Non-pigmented ciliary epithelial cell (primary cell): ENCODE measurements at places on chromosomes 12 and 14.

DNA sequence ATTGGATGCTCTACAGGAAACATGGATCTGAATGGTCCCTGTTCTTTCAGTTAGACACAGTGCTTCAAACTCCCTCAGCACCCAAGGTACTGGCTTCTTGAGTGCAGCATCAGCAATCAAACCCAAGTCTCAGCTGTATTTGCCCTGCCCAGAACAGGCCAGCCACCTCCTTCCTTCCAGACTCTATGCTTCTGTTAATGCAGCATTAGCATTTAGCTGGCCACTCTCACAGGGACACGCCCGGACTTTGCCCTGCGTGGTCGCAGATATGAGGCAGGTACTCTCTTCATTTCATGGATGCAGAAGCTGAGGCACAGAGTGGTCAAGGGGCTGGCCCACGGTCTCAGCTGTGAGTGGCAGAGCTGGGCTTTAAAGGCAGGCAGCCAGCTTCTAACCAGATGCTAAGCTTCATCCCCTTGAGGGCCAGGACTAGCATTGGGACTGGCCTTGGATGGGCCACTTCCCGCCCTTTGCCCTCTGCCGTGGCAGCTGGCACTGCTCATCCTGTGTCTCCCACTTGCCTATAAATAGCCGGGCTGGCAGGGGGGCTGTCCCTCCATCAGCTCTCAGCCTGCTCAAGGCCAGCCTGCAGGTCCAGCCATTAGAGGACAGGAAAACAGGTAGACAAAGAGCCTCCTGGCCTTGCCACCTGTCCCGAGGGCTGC, 1.5 kb upstream of the SLC25A47 start:
- no peak for DNase-seq

- DNase-seq = no peak
Measured at GRCh38 chr12:61797266-61797665, 462.9 kb upstream of the USP15 start.

DNA sequence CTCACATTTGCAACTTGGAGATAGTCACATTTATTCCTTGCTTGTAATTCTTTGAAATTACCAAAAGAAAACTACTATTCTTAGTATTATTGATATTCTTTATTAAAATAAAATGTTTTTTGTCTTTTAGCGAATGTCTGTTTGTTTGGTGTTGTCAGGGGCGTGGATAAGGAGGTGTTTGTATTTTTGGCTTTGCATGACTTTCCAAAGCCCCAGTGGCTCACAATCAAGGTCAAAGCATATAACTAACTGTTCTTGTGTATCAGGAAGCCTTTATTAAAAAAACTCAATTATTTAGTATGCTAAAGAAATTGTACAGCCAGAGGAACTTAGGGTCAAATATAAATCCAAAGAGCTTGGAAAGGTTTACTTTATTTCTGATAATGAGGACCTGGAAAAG, 17.9 kb downstream of the GPHB5 start:
- DNase-seq = no peak

- no peak for DNase-seq
Measured at GRCh38 chr12:10454531-10454930, 1.4 kb upstream of the KLRC1 start.

DNA sequence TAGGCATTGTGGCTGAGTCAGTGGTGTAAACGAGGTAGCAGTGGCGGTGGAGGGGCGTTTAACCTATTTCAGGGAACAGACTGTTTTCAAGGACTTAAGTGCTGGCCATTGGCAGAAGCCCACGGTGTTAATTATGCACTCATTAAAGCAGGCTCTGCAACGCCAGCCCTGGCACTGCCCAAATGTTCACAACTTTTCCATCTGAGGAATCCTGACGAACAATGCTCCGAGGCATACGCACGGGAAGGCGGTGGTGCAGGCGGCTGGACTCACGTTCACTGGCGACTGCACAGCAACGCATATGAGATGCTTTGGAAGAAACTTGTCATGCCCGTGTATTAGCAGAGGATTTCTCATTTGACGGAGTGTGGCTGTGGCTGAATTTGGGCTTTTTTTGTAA, 70.6 kb upstream of the SLC24A4 start:
- DNase-seq = no peak

DNA sequence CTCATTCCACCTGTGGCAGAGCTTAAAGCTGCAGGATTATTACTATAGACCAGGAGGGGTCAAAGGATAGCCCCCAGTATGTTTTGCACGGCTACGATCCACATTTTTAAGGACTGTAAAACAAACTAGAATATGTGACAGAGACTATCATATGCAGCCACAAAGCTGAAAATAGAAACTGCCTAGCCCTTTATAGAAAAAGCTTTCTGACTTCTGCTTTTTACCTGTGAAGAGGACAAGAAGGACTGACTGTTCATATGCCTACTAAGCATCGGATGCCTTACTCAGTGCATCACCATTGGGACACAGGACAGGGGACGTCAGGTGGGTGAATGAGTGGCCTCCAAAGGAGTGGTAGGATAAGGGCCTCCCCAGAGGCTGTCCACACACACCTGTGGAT, 29.8 kb downstream of the SPTB start:
- no peak for DNase-seq

GRCh38 chr14:74979029-74979428, 23.6 kb upstream of the PGF start:
- DNase-seq = no peak

- DNase-seq = no peak
Measured at GRCh38 chr12:27434673-27435565, 11.6 kb upstream of the SMCO2 start.

DNA sequence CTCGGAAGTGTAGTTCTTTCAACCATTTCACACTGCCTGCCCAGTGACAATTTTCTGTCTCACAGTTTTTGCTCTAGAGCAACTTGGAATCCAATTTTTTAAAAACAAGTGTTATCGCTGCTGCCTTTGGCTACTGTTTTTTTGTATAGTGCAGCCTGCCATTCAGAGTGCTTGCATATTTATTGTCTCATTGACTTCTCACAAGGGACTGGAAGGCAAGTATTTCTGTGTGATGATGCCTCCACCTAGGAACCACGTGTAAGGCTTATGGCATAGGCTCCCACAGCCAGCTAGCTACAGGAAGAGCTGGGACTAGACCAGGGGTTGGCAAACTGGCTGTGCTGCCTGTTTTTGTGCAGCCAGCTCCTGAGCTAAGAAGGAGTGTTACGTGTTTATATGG, 903 bp downstream of the PARPBP start:
- no peak for DNase-seq

GRCh38 chr12:127688906-127689428, 578.0 kb upstream of the TMEM132C start:
- DNase-seq = no peak

GRCh38 chr14:87430214-87430613, 562.8 kb downstream of the GALC start:
- DNase-seq = no peak

DNA sequence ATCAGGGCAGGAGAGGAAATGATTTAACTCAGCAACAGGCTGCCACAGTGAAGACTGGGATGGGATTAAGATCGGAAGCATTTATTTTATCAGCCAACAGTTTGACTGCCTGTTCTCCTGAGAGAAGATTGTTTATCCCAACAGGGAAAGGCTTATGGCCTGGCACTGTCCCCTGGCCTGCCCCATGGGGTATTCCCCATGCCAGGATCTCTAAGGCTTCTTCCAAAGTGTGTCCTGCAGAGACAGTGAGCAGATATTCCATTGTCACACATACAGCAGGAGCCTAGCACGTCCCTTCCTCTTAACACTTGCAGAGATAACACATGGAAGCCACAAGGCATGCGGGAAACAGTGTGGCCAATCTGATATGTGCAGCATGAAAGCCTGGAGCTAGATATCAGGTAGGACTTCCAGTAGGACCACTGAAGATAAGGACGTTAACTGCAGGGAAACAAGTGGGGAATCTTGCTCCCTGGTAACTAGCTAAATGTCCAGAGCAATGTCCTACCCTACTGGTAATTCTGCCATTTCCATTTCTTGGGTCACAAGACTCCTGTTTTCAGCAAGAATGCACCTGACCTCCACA, 48.2 kb downstream of the IQSEC3 start:
- DNase-seq = no peak

DNA sequence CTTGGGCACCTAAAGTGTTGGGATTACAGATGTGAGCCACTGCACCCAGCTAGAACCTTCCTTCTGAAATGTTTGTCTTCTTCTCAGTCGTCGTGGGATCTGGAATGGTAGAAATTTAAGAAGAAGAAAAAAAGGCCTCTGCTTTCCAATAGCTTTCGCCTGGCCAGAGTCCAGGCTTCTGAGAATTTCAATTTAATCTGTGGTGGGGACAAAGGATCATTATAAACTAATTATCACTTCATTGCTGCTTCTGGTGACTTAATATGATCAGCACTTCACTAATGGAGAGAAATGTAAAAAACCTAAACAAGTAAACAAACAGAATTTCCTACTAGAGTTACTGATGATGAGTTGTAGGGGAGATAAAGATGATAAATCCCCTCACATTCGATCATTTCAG, 51.3 kb downstream of the CFAP251 start:
- no peak for DNase-seq

DNA sequence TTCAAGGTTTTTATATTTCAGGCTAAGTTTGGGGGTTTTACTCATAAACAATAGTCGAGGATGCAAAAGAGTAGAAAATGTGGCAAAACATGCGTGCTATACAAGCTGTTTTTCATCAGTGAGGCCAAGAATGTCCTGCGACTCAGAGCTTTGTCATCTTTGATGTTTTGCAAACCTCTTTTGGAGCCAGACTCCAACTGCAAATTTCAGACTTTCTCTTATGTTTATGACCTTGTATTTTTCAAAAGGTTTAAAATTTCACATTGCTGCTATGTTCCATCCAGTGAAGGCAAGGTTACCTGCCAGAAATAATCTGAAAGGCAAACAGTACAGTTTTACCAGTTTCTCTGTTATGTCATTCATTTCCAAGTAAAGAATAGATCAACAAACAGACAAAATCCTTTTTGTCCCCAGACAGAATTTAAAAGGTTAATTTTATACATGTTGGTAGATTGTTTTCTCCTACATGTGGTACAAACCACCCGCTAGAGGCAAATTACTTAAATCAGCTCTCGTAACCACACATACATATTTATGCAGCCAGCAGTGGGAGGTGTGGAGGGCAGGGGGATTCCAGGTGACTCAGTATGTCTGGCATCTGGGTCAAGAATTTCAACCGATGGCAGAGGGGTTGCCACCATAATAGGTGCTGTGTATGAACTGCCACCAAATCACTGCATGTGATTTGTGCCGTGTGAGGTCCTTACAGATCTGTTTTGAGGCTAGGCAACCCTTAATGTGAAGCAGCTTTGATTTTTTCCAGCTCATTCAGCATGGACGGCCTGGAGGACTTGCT, 119.8 kb upstream of the CPM start:
- peak; percentile 78 for DNase-seq

DNA sequence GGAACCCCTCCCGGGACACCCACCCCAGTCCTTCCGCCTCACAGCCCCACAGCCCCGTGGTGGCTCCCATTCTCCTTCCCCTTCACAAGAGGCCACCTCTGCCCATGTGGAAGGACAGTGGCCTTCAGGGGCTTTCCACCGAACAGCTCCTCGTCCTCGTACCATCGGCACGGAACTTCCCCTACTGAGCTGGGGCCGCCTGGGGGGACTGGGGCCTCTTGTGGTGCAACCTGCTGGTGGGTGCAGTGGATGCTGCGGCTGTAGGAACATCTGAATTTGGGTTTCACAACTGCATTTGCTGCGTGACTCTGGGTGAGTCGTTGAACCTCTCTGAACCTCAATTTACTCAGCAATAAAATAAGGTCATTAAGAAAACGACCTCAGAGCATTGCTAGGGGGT, 50.9 kb downstream of the RFLNA start:
- no peak for DNase-seq

DNA sequence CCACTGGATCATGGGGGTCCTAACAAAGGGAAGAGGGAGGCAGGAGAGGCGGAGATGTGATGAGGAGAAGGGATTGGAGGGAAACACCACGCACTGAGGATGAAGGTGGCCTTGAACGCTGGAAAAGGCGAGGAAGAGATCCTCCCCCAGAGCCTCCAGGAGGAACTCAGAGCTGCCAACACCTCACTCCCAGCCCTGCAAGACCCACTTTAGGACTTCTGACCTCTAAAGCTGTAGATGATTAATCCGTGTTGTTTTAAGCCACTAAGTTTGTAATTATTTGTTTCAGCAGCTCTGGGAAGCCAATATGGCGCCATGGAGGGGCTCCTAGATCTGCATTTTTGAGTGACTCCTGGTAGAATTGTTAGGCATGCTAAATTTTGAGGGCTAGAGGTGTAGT, 74.6 kb upstream of the CEP83 start:
- no peak for DNase-seq

DNA sequence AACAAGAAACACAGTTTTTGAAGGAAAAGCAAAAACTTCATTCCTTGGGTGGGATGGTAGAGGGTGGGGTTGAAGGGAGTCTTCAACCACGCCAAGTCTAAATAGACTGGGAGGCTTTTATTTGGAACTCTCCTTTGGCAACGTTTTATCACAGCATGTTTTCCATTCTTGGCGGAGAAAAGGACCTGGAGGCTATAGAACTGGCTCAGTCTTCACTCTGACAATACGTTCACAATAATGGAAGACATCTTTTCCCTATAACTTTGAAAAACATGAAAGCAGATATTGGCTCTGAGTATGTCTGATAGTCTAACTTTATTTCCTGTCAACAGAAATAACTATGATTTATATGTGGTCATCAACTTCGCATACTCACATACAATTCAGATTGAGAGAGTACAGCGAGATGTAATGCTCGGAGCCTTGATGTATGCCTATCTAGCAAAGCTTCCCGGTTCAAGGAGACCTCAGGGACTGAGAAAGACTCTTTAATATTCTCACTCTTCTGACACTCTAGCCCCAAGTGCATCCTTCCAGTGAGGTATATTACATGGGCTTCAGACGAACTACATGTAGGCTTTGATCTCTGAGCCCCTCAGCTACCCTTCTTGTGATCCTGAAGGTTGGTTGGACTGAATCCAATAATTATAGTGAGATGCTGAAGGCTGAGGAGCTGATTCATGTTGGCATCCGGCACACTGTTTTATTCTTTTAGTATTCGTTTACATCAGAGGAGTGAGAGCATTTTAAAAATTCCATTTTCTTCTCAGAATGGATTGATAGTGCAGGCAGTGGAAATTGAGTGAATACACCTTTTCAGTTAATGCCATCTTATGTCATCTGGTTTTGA, 14.0 kb downstream of the TMEM30B start:
- no peak for DNase-seq

DNA sequence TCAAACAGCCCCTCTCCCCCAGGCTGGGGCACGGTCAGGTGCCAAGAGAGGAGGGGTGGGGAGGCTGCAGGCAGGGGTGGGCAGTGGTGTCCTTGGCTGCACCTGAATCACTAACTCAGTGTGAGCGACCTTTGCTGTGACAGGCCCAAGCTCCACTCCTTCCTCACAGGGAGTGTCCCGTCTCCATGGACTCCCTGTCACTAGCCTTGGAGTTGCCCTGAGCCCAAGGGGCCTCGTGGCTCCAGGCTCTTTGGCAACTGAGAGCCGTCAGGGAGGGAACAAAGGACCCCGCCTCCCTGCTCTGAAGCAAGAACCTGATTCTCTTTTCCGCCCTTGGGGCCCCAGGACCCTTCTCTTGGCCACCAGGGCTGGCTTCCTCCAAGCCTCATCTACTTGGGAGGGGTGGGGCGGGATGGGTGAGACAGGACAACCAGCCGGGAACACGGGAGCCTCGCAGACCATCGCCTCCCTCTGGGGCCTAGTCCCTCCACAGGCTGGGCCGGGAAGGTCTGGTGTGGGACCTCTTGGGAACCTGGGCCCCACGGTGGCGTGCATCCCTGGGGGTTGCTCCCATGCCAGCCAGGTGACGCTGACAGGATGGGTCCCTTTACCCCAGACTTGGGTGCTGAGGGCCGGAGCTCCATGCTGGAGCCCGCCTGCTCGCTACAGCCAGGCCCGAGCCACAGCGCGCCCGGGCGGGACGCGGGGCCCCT, 935 bp upstream of the ADSS1 start:
- no peak for DNase-seq

GRCh38 chr12:73465106-73465505, 1072.5 kb upstream of the ATXN7L3B start:
- DNase-seq = no peak
